ENCODE measurements at places on chromosomes 7 and 10. TPM values are rescaled to one million over a fixed set of nuclear protein-coding genes. Genes with fewer than 3 reads are reported as not detected.

DNA sequence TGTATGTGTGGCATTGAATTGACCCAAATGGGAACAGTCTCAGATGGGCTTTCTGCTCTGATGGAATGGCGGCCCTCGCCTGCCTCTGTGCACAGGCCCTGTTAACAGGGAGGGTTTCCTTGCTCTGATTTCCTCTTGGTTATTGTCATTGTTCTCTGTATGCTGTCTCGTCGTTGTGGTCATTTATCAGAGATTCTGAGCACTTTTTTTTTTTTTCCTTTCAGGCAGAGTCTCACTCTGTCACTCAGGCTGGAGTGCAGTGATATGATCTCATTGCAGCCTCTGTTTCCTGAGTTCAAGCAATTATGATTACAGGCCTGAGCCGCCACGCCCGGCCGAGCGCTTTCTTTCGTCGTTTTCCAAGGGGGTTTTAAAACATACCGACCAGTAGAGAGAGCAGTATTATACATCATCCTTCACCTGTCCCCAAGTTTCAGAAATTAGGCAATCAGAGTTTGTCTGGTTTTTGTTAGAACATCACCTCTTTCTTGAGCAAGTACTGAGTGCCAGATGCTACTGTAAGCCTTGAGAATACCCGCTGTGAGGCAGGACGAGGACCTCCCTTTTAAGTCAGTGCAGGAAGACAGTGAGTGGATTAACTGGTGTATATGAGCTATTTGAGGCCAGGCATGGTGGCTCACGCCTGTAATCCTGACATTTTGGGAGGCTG is 6.5 kb downstream of the CHST12 start:
- no peak for DNase-seq

GRCh38 chr10:986137-986825 is 2.0 kb upstream of the GTPBP4 start:
- peak; percentile 41 for DNase-seq

Gene HOXA3
- 11.7 TPM for total RNA-seq

GRCh38 chr7:99720800-99721595 is 14.0 kb downstream of the CYP3A7 start:
- no peak for DNase-seq

- DNase-seq = no peak
Measured at GRCh38 chr7:147586526-147586925, 1004.0 kb upstream of the C7orf33 start.

Gene RBP3
- total RNA-seq = not detected

GRCh38 chr7:33919449-33919848 is 14.1 kb downstream of the BMPER start:
- no peak for DNase-seq

GRCh38 chr7:134902058-134902457 is 84.2 kb upstream of the AGBL3 start:
- no peak for DNase-seq

Gene CISD1
- 28.3 TPM for total RNA-seq

- DNase-seq = no peak
Measured at GRCh38 chr10:90777621-90778020, 80.2 kb downstream of the HTR7 start.

DNA sequence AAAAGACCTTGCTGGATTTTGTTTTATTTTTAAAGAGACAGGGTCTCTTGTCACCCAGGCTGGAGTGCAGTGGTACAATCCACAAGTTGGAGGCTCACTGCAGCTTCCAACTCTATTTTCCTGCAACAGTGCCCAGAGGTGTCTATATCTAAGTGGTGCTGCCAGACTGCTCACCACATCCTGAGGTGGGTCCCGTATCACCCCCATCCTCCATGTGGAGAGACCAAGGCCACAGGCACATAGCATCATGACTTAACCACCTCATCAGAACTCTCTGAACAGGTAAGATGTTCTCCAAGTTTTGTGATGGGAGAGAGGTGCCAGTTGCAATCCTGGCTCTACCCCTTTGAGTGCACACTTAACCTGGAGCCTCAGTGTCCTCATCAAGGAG is 98.2 kb downstream of the RNF216 start:
- no peak for DNase-seq

DNA sequence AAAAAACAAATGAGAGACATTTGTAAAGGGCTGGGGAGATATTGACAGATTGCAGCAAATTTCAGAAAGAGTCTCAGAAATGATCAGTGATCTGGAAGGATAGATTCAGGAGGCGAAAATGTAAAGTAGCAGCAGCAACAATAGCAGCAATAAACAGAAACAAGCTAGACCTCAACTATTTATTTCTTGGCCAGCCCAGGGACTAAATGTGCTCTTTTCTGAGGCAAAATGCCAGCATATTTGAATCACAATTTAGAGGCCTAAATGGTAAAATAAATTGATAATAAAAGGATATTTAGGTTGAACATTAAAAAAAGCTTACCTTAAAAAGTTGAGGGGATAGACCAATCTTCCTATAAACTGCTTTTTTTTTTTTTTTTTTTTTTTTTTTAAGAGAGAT is 134.6 kb upstream of the ITGB1 start:
- DNase-seq = no peak

- DNase-seq = peak; percentile 97
Measured at GRCh38 chr7:81161451-81162075, 242.7 kb upstream of the SEMA3C start.

Gene CLDN15
- 3.2 TPM for total RNA-seq

- no peak for DNase-seq
Measured at GRCh38 chr10:123354521-123354920, 200.3 kb downstream of the BUB3 start.

Gene SFTPA1
- total RNA-seq = not detected

DNA sequence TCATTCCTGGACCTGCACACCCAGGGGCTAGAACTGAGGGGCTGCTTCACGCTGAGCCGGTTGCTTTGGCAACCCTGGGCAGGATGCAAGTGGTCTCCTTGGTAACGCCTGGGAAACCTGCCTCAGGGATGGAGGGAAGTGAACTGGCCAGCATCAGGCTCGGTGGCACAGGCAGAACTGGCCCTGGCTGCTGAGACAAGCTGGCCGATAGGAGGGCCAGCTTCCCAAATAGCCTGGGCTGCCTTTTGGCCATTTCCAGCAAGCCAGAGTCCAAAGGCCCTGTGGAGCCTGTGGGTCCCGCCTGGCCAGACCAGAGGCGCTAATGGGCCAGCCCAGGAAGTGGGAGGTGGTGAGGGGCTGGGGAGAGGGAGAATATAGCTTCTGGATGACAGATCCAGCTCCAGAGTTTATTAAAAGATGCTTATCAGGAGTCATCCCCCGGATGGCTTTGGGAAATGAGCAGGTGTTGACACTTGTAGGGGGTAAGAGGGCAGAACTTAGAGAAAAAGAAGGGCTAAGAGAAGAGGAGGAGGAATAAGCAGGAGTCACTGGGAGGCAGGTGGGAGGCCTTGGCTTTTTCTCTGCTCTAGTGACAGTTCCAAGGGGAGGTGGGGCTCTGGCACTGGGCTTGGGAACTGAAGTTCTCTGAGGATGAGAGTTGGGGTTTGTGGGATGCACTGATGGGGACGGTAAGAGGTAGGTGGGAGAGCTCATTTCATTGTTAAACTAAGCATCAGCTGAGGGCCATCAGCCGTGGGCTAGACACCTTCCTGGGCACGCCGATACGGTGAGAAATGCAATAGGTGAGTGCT is 9.6 kb downstream of the NEURL1 start:
- DNase-seq = no peak
